Astrocyte of the spinal cord (primary cell): ENCODE measurements at places on chromosomes 7 and 10.

DNA sequence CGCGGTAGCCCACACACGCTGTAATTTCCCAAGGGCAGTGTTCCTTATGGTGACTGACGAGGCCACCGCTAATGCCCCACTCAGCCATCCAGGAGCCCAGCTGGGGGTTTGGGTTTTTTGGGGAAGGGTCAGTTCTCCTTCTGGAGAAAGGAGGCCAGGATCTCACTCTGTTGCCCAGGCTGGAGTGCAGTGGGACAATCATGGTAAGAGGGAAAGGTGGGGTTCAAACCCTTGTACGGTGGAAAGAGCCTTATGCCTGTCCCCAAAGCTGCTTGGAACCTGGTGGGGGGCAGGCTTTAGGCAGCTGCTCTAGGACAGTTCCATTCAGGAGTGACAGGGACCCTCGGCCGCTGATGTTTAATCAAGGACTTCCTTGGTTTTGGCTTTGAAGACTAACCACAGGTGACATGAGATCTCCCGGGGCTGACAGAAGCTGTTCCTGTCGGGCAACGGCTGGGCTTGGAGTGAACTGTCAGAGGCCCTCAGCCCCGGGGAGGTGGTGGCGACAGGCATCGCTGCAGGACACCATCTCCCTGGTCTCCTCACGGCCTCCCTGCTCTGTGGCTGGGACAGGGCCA, 84.5 kb downstream of the CARD11 start:
- DNase-seq: no peak

DNA sequence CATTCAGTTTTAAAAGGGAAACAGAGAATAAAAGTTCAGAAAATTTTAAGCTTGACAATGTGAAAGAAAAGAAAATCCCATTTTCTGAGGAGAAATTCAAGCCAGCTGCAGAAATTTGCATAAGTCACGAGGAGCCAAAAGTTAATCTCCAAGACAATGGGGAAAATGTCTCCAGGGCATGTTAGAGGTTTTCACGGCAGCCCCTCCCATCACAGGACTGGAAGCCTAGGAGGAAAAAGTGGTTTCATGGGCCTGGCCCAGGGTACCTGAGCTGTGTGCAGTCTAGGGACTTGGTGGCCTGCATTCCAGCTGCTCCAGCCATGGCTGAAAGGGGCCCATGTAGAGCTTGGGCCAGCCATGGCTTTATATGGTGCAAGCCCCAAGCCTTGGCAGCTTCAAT, 59.6 kb upstream of the NXPH1 start:
- no peak for DNase-seq

DNA sequence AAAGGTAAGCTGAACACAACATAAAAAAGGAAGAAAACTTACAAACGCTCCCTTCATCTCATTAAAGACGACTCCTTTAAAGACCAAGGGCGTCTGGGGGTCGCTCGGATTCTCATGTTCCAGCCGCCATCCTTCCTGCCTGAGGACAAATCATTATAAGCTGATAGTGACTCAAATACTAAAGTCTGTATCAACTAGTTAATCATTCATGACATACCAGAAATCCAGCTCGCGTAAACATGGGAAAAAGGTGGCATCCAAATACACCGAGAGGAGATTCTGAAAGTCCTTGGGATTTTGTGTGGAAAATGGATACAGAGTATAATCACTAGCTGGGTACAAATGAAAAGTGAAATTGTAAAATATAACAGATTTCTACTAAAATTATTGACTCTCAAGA, 7.4 kb downstream of the PITRM1 start:
- no peak for DNase-seq

DNA sequence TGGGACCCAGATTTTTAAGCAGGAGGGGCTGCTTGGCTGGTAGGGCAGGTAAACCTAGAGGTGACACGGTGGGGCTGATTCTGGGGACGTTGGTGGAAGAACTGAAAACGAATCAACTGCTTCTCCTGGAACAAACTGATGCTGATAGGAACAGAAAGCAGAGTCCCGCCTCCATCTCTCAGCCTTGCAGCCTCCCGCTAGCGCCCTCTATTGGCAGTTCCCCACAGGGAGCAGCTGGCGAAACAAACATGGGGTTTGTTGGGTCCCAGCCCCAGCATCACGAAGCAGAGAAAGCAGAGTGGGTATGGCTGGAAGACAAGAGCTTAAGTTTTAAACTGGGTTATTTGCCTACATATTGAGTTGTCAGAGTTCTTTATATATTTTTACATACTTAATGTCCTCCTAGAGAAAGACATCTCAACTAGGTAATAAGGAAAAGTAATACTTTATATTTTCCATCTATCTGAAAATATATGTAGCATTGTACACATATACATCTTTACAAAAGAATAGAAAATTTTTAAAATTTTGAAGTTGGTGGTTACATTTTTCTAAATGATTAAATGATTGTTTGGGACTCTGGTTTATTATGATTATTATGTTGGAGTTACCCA, 42.3 kb upstream of the FOXI2 start:
- no peak for DNase-seq

DNA sequence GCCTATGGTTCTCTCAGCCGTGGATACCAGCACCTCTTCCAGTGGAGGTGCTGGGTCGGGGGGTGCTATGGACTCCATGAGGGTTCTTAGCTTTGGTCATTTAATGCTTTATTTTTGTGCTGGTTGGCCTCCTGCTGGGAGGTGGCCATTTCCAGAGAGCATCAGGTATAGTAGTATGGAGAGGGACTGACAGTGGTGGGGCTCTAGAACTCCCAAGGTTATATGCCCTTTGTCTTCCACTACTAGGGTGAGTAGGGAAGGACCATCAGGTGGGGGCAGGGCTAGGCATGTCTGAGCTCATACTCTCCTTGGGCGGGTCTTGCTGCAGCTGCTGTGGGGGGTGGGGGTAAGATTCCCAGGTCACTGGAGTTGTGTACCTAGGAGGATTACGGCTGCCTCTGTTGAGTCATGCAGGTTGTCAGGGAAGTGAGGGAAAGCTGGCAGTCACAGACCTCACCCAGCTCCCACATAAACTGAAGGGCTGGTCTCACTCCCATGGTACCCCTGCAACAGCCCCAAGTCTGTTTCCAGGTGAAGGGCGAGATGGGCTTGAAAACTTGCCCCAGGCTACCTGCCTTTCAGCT, 763.2 kb upstream of the LRRTM3 start:
- DNase-seq: no peak

DNA sequence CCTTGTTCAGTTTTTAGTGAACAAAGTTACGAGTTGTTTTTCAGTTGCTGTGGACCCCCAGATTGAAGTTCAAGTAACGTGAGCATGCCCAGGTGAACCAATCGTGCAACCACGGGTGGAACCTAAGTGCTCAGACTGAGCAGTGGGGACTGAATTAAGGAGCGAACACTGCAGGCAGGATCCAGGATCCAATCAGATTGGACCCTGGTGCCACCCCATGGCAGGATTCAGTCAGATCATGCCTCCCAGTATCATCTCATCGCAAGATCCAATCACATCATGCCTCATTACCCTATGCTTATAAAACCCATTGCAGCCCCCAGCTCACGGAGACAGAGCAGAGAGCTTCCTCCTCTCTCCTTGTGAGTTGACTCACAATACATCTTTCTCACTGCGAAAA, 80.9 kb downstream of the PFKFB3 start:
- no peak for DNase-seq

DNA sequence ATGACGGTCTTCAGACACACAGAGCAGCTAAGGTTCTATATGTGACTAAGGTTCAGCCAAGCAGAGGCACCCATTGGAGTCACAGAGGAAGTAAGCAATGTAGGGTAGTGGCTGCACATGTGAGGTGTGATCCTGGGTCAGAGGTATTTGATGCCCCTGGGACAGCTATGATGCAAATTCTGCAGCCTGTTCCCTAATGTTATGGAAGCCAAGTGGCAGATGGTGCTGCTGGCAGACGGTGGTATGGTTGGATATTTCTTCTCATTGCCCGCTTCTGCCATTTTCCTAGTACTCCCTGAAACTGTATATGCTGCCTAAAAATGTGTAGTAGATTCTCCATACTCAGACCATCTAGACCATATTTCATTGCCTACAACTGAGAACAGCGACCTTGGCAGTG, 7.2 kb downstream of the TAS2R16 start:
- DNase-seq: no peak

DNA sequence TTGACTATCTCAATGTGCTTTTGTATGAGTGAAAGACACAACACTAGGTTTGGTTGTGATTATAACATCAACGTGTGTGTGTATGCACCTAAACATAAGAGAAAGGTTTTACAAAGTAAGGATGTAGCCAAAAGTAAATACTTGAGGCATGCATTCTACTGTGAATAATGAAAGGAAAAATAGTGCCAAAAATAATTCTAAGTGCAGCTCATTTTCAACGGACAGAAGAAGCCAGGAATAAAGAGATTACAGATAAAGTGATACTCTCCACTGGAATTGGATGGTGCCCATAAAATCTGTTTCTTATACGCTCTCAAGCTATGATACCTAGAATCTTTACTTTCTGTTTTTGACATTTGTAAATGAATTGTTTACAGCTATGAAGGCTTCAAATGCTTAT, 135.0 kb upstream of the TMEM72 start:
- no peak for DNase-seq

GRCh38 chr10:17181110-17181509, 20.4 kb downstream of the TRDMT1 start:
- no peak for DNase-seq

DNA sequence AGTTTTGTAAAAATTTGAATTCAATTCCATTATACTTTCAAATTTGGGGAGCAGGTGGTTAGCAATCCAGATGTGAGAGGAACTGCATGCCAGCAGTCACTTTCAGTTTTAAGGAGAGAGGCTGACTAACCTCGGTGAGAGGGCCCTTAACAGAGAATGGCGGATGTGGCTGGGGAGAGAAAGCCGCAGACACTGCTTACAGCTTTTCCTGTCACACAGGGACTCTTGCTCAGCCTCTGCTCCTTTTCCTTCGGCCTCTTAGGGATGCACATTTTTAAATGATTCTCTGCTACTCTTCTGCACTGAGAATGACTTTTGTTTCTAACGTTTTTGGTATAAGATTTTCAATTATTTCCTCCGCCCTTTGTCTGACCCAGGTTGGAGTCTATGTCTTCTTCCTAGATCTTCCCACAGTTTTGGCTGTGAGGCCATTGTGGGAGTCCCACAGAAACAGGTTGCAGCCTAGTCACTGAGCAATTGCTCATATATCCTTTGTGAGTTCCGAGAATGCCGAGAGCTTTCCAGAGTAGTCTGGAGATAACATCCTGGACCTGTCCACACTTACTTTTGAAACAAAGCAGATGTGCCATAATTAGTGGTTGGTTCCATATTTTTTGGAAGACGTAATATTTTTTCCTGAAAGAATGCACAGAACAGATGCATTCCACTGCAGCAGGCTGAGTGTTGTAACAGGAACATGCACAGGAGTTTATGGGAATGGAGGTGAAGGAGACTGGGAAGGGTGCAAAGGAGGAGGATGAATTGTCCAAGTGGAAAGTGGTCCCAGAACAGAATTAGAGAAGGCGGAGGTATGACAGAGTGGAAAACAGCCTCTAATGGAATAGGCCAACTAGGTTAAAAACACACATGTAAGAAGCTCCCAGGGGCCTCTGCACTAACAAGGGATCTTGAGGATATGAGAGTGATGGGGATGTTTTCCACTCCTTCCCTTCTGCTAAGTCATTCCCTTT, 168.0 kb upstream of the ZNF32 start:
- DNase-seq: peak; percentile 53
